ENCODE measurements at places on chromosomes 6 and 20.

GRCh38 chr6:162404951-162405350, 322.6 kb downstream of the PRKN start:
- DNase-seq = no peak

DNA sequence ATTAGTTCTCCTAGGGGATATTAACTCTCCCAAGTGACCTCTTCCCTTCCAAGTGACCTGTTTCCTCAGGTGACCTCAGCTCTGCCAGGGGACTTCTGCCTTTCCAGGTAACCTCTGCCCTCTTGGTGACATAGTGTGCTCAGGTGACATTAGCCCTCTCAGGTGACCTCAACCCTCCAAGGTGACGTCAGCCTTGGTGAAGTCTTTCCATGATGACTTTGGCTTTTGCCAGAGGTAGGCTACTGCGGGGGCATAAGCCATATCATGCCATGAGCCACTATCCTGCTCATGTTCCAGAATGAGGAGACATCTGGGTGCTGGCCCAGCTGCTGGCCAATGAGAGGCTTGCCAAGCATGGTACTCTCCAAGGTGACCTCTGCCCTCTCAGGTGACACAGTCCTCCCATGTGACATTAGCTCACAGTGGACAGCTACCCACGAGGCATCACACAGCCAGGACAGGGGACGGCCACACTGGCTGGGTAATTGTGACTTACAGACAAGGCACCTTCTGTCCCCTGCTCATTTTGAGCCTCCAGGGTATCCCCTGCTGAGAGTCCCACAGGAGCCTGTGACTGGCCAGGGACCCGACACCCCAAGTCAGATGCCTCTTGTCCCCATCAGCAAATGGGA, 31.1 kb downstream of the UBD start:
- DNase-seq = no peak

DNA sequence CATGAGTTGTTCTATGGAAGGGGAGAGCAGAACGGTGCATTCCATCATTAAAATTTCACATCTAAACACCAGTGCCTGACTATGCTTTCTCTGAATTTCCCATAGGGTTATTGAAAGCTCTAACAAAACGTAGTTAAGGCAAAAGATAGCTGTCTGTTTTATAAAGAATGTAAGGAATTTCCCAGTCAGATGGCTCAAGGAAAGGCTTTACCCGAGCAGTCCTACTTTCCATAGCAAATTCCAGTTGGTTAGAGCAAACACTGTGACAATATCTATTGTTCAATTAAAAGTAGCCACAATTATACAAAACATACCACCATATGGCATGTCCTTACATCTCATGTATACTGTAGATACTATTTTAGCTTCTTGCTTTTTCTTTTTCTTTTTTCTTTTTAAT, 1059.5 kb upstream of the FLRT3 start:
- no peak for DNase-seq

- peak; percentile 54 for DNase-seq
These were observed 148.3 kb downstream of the DLL1 start for GRCh38 chr6:170142559-170142958.

DNA sequence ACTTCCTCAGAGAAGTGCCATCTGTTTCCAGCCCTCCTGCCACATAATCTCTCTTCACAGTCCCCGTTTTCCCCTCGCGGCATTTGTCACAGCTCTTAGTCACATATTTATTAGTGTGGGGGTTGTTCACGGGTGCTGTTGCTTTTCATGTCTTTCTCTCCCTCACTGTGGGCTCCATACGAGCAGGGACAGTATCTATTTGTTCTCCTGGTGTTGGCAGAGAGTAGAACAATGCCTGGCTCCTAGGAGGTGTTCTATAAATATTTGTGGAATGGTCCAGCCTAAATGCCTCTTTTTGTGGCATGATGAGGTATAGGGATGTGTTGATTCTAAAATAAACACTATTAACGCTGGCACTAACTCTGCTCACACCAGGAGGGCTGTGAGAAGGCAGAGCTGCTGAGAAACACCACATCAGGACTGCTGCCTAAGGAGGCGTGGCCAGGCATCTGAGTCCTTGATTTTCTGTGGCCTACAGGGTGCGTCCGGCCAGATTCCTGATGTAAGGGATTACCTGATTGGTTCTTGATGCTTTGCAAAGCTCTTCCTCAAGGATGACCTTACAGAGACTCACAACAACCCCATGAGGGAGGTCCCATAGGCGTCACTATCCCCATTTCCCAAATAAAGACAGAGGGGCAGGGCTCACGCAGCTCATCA, 219.8 kb upstream of the ARID1B start:
- DNase-seq = peak; percentile 58

DNA sequence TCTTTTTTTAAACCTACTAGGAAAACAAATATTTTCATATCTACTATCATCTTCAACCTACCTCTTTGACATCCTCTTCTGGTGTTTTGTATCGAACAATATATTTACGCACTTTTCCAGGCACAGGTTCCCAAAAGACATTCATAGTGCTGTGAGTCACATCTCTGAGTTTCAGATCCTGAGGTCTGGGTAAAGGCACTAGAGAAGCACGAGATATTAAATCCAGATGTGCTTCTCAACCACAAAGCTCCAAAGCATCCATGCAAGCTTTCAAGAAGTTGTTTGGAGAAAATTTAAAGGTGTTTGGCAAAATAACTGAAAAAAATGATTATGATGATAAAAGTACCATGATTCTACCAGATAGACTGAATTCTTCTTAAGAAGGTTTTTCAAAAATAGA, 62.7 kb downstream of the COL12A1 start:
- no peak for DNase-seq

All from posterior cingulate gyrus (tissue), 11 donors.